ENCODE measurements at places on chromosomes 7 and 10.

GRCh38 chr7:20598459-20599309 lies 16.8 kb upstream of the ABCB5 start:
- peak; percentile 79 for DNase-seq

DNA sequence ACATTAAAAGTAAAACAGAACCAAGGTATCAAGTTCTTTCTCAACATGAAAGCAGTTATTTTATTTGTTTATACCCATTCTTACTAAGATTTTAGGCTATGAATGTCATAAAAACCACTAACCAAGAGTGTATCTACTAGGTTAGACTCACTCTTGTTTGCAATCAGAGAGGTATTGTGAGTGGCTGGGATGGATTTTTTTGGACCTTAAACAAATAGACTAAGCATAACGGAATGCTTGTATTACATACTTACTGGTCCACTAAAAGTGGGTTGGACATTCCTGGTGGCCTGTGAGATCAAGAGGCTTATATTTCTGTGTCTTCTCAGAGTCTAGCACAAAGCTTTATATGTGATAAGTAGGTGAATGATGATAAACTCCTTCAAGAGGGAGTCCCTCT lies 32.6 kb upstream of the CBLL1 start:
- DNase-seq = no peak

GRCh38 chr10:12876266-12876665 lies 125.2 kb downstream of the CCDC3 start:
- DNase-seq = no peak

GRCh38 chr7:96321658-96322372 lies at the start of gene SLC25A13:
Gene SLC25A13 (minus strand): TSS chr7:96322098. CDS start chr7:96321956, 142 bp downstream.
- DNase-seq = peak; percentile 94

- DNase-seq = no peak
Observed at GRCh38 chr7:128021366-128021765, 9.9 kb downstream of the LRRC4 start.

DNA sequence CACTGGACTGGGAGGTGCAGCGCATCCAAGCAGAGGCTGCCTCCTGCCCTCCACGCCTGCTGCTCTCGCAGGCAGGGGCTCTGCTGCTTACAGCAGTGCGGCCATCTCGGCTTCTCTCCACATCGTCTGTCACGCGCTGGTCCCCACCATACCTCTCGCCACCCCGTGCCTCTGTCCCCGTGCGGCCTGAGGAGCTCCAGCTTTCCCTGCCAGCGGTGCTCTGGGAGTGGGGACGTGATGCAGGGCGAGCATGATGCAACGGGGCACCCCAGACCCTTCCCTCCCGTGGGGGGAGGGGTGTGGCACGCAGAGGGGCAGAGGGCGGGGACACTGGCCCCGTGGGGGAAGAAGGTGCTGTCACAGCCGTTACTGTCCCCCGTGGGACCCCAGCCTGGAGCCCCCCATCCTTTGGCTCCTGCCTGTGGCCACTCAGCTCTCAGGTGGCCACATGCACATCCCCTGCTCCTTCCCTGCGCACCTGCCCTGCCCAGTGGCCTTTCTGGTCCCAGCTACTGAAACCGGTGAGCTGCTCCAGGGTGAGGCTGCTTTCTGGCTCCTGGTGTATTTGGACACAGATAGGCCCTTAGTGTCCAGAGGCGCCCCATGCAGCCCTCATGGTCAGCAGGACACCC lies 9.0 kb downstream of the GET4 start:
- DNase-seq = no peak

- DNase-seq = peak; percentile 45
Observed at GRCh38 chr7:117872561-117873309, 506 bp downstream of the CTTNBP2 start.

- no peak for DNase-seq
Observed at GRCh38 chr7:150371131-150371995, 2.7 kb downstream of the REPIN1 start.

DNA sequence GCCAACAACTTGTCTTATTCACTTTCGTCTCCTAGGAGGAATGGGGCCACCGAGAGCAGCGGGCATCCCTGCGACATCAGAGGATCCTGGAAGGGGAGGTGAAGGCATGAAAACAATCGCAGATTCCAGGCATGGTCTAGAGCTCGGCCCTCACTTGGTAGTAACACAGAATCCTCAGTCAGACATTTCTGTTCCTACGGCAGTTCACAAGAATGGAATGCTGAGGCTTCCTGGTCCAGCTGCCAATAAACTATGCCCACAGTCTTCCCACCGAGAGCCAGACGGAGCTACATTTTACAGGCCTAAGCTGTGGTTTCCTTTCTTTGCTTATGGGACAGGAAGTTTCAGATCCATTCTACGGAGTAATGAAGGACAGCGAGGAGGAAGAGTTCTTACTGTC lies 75.8 kb downstream of the OR13A1 start:
- DNase-seq = no peak

DNA sequence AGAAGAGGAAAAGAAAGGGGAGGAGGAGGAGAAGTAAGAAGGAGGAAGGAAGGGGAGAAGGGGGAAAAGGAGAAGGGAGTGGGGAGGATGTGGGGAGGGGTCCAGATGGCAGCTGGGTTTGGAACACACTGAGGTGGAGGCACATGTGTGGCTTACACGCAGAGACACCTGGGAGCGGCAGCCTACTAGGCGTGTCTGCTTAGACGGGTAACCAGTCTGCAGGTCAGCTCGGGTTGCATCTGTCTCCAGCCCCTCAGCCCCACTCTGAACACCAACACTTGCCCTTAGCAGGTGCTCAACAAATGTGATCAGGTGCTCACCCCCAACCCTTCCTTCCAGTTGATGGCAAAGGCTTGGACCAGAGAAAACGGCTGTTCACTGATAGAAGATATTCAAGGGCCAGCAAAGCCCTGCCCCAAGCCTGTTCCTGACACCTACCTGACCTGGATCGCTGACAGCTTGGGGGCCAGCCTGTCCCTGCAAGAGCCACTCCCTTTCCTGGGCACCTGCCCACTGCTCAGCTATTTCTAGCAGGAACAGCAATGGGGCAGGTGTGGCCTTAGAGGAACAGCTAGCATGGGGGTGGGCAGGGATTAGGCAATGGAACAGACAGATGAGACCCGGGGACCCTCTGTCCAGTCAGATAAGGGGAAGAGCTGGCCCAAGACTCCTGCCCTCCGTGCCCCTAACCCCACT lies 70.5 kb downstream of the SH3PXD2A start:
- peak; percentile 8 for DNase-seq

- DNase-seq = no peak
Observed at GRCh38 chr10:91573320-91573719, 59.6 kb downstream of the PPP1R3C start.

- DNase-seq = no peak
Observed at GRCh38 chr10:110407301-110408170, 90.2 kb upstream of the DUSP5 start.

GRCh38 chr7:71752171-71752935 lies 620.4 kb downstream of the GALNT17 start:
- no peak for DNase-seq

DNA sequence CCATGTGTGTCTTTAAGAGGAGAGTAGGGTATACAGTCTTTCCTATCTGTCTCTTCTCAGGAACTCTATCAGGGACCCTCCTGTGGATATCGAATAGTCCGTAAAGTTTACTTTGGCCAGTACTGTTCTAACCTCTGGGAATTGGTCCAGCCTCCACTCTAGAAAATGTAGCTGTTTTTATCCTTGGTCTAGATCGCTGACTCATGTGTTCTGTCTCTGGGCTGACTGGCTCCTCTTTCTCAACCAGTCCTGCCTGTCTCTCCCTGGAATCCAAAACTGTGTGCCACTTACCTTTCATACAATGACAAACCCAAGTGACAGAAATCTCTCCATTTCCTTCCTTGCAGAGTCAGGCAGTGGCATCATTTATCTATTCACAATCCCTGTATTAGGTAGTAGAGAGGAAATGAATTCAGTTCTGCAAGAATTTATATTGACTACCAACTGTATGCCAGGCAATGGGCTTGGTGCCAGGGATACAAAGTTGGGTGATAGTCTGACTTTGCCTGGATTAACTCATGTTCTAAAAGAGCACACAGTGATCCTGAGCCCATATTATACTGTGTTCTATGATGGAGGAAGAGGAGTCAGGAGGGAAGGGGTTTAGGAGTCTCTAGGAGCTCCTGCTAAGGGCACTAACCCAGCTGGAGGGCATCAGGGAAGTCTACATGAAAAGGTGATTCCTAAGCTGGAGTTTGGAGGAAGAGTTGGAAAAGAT lies 232.7 kb downstream of the LRMDA start:
- no peak for DNase-seq

DNA sequence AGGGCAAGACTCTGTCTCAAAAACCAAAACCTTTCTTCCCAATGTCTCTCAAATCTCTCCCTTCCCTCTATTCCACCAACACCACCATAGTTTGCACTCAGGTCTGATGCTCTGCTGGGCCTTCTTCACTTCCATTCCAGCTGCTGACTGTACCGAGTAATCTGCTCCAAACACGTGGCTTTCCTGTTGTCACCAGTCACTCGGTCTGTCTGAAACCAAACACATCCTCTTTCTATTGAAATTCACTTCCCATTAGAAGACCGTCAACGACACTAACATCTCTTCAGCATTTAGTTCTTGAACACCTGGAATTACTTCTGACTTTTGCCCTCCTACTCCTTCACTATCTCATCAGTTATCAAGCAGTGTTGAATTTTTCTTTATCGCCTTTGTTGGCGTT lies 4.7 kb upstream of the NRF1 start:
- DNase-seq = no peak

DNA sequence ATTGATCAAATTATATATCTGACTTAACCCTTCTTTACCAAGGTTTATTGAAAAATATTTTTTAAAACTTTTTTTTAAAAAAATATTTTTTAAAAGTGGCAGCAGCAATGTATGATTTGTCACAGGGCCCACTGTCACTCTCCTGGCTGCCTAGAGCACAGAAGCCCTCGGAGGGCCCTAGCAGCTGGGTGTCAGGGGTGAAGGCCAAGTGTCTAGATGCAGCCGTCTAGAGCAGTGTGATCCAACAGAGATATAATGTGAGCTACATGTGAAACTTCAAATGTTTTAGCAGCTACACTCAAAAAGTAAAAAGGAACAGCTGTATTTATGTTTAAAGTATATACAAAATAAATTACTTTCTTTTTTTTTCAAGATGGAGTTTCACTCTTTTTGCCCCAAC lies 112.7 kb downstream of the ARHGAP22 start:
- DNase-seq = no peak

GRCh38 chr10:123132576-123133477 lies 2.9 kb upstream of the HMX3 start:
- peak; percentile 77 for DNase-seq

DNA sequence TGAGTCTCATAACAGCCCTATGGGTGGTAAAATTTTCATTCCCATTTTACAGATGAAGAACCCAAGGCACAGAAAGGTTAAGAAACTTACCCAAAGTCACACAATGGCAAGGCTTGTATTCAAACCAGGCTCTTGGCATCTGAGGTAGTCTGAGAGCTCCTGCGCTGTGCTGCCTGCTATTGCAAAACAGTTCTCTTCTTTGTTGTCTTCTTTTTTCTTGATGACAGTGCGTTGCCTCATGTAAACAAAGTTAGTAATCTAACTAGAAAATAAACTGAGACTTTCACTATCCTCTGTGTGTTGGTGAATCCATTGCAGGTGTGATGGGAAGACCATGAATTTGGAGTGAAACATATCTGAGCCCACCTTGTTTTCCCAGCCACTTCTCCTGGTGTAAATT lies 240.8 kb downstream of the PTEN start:
- no peak for DNase-seq

- DNase-seq = peak; percentile 15
Observed at GRCh38 chr7:74094224-74095101, 10.9 kb downstream of the LIMK1 start.

DNA sequence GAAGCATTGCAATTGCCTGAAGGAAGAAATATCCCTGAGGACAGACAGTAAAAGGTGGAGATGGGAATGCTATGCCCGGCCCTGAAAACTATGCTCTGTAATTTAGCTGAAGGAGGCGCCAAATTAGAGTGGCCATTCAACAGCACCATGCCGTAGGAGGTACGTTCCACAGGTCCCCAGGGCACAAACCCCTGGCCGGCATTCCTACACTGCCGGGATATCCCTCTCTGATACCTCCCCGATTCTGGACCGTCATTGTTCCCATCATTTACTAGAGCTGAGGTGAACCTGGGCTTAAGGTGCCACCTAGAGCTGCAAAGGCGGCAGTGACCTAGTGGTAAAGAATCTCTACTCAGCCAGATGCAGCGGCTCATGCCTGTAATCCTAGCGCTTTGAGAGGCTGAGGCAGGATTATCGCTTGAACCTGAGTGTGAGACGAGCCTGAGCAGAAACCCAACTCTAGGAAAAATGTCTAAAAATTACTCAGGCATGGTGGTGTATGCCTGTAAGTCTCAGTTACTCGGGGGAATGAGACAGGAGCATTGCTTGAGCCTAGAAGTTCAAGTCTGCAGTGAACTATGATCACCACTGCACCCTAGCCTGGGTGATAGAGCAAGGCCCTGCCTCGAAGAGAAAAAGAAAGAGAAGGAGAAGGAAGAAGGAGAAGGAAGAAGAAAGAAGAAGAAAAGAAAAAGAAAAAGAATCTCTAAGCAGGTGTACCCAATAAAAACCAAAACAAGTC lies 53.0 kb upstream of the TNKS2 start:
- DNase-seq = no peak

- no peak for DNase-seq
Observed at GRCh38 chr7:139909379-139910050, 80.5 kb downstream of the TBXAS1 start.

- no peak for DNase-seq
Observed at GRCh38 chr7:91397612-91398011, 133.4 kb downstream of the FZD1 start.

GRCh38 chr7:39270018-39270417 lies 292.3 kb downstream of the POU6F2 start:
- no peak for DNase-seq

All from LoVo (cell line).